Right cardiac atrium (tissue), 5 donors: ENCODE measurements at places on chromosomes 7 and 10. TPM values are rescaled to one million over a fixed set of nuclear protein-coding genes. Genes with fewer than 3 reads are reported as not detected.
A peak's percentile ranks its signal among the peaks of the same experiment; 100 is the strongest.

Gene CALCR
- 0.02 TPM for polyA plus RNA-seq

Gene VIPR2
- polyA plus RNA-seq: 7.3 TPM

GRCh38 chr7:15720849-15721471, 34.5 kb upstream of the MEOX2 start:
- DNase-seq: peak; percentile 17

Gene MEST
- 8.2 TPM for polyA plus RNA-seq

Gene NRG3
- polyA plus RNA-seq: 0.23 TPM

- DNase-seq: no peak
Observed at GRCh38 chr10:28849309-28849708, 172.0 kb downstream of the BAMBI start.

Gene CCDC172
- polyA plus RNA-seq: not detected

Gene NFE2L3
- polyA plus RNA-seq: 1.1 TPM

Gene FZD8
- 5.7 TPM for polyA plus RNA-seq

GRCh38 chr10:52074505-52075026, 239.5 kb upstream of the DKK1 start:
- DNase-seq: no peak

DNA sequence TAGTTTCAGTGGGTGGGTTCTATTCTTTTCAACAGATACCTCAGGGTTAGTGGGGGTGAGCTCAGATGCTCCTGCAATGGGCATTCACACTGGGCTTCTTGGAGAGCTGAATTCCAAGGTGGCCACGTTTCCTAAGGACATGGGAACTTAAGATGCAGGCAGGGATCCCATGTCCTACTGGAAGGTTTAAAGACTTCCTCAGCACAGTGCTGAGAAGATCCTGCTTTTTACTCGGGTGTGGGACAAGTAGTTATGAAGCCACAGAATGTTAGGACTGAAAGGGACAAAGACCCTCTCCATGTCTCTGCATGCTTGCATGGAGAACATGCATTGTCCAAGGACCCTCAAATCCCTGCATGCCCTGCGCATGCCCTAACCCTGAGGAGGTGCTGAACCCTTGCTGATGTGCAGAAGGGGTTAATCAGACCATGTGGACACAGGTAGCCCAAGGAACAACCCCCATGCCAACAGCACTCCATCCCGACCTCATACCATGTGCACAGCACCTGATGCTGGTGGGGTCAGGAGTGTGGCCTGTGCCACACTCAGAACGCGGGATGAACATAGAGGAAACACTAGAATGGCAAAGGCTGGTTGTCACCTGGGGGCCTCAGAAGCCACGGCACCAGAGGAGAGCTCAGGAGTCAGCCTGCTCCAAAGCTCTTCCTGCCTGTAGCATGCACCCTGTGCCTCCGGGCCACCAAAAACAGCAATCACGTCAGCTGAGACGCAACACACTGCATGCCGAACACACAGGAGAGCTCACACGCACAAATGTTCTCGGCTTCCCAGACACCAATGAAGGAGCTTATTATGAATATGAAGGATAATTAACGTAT, 15.2 kb downstream of the IL2RA start:
- no peak for DNase-seq
